ENCODE measurements at places on chromosomes 1 and 21.

GRCh38 chr1:214983126-214983869 is 99.2 kb upstream of the KCNK2 start:
- no peak for DNase-seq

DNA sequence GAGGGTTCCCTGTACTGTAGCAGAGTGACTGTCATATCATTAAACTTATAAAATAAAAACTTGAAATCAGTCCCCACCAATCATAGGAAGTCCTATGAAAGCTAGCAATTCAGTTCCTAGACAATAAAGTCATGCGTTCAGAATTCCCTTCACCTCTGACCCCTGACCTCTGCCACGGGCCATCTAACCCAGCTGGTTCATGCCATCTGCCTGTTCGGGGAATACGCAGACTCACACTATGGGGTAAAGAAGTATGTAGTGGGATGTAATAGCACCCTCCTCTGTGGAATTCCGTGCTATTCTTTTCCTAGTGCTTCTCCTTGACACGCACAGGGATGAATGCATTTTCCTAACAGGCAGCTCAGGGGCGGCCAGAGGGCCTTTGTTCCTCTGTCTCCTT is 2.1 kb downstream of the GSTM4 start:
- no peak for DNase-seq

DNA sequence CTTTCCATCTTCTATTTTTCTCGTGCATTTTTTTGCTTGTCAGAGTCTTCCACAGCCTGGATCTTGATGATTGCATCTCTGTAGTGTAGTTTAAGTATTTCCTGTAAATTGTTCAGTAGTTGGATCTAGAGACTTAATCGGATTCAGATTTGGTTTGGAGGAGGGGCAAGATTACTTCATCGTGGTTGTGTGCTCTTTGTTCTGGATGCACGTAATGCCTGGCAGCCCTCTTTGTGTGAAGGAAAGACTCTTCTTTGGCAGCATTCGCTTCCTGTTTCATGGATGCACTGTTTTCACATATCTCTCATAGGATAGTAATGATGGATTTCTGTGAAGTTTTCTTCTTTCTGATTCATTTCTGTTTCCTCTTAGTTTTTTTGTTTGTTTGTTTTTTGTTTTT is 14.2 kb downstream of the SEMA4A start:
- no peak for DNase-seq

GRCh38 chr21:32978331-32979270 is 47.1 kb upstream of the OLIG2 start:
- DNase-seq, result no peak

DNA sequence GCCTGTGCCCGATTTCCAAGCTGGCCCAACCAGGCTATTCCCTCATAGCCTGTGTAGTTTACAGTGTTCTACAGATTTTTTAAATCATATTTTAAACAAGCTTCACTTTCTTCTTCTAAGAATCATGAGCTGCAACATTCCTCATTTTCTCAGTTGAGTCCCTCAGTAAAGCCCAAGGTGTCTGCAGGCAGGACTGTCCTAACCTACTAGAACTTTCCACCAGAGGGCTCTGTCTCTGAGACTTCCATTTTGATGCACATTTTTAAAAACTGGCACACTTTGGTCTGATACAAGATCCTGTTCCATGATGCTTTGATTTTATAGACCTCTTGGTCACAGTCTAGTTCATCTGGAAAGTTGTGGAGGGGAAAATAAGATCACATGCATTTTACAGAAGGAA is 21.6 kb upstream of the SLAMF6 start:
- no peak for DNase-seq

DNA sequence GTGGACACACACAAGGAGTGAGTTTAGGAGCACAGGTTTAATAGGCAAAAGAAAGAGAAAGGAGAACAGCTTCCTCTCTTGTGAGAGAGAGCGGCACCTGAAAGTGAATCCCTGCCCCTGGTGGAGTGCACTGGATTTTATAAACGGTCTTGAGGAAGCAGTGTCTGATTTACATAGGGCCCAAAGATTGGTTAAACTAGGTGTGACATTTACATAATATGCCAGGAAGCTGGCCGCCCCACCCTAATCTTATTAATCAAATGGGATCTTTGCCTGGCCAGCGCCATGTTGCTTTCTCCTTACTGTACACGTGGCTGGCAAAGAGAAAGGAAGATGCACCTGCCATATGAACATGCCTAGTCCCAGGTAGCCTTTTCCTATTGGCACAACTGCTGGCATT is 38.7 kb downstream of the CFH start:
- DNase-seq, result no peak

- DNase-seq, result no peak
Observed at GRCh38 chr1:207798847-207799246, 47.0 kb downstream of the CD46 start.

GRCh38 chr1:13661539-13661938 is 38.4 kb upstream of the PRDM2 start:
- DNase-seq, result no peak

DNA sequence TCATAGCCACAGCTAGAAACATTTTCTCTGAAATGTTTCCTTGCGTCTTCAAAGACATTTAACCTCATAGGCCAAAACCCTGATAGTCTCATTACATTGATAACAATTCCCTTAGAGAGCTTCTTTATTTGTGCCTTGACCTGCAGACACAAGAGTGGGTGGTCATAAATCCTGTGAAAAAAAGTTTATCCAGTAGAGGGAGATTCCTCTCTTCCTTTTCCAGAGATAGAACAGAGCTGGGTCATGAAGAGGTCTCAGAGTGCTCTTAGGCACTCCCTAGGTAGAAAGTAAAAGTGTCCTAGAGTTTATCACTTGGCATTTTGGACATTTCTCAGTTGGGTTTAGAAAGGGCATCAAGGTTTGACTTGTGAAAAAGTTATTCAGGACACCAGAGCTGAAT is 426.1 kb downstream of the NUF2 start:
- DNase-seq, result no peak

GRCh38 chr1:212070720-212071302 is 35.3 kb downstream of the DTL start:
- no peak for DNase-seq

- DNase-seq, result no peak
Observed at GRCh38 chr21:37686991-37687810, 229.1 kb downstream of the KCNJ6 start.

DNA sequence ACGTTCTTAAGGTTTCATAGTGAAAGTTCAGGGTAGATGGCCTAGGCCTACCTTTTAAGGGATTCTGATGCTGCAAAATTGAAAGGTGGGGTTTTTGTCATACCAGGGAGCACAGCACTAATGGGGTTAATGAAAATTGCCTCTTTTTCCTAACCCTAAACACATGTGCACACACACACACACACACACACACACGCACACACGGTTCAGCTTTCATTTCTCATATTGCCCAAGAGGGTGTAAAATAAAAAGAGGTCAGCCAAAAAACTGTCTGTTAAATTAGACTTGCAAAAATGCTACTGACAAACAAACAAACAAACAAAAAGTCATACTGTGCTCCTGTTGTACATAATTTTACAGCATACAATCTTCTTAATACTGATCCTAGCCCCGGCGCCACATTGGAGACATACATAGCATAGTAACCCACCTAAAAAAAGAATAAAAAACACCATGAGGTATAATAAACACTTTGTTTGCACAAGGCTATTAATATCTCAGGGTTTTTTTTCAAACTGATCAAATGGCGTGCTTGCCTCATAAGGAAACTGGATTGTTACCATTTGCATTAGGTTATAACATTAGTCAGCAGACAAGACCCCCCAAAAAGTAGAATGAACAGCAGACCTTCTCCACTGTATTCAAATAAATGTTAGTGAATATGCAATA is 69.1 kb downstream of the TGFB2 start:
- no peak for DNase-seq

- DNase-seq, result no peak
Observed at GRCh38 chr1:97094247-97094972, 372.8 kb downstream of the PTBP2 start.

DNA sequence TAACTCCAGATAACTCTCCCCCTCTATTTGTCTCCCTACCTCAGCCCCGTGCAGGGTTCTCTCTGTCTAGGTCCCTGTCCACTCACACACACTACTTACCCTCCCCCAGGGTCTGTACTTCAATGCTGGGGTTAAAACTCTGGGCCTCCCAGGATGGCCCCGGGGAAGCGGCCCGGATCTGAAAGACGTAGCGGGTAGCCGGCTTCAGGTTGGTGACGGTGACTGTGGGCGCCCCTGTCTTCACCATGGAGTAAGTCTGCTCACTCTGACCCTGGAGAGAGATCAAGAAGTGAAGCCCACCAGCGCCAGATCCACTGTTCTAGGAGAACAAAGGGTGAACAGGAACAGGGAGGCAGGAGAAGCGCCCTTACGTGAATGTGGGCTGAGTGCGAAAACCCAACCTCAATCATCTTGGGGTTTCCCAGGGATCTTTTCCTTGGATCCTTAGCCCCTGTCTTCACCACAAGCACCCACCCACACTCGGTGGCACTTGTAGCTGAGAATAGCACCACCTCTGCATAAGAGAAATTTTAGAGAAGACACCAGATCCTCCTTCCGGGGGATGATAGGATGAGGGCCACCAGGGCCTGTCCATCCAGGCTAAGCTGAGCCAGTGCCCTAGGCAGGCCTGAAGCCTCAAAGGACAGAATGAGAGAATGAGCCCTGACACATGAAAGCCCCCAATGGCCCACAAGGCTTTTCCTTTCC is 33.5 kb downstream of the EPHA10 start:
- no peak for DNase-seq

GRCh38 chr1:214792527-214793186 is 189.7 kb downstream of the CENPF start:
- DNase-seq, result no peak

DNA sequence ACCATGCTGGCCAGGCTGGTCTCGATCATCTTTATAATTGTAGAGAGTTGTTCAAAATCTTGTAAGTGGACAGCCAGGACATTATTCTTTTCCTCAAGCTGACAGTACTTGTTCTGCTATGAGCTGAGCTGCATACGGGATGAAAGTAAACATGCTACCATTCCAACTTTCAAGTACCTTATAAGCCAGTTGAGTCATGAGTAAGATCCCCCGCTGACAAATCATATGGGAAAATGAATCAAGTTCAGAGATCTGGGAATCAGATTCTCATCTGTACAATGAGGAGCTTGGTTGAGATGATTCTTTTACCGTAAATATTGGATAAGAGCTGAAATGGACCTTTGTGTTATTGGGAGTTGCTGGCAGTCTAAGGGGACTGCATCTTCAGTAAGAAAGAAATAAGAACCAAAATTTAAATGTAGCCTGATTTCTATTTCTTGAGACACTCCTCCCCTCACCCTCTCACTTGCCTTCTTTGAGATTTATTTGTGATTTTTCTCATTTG is 62.7 kb downstream of the CENPF start:
- DNase-seq, result no peak

DNA sequence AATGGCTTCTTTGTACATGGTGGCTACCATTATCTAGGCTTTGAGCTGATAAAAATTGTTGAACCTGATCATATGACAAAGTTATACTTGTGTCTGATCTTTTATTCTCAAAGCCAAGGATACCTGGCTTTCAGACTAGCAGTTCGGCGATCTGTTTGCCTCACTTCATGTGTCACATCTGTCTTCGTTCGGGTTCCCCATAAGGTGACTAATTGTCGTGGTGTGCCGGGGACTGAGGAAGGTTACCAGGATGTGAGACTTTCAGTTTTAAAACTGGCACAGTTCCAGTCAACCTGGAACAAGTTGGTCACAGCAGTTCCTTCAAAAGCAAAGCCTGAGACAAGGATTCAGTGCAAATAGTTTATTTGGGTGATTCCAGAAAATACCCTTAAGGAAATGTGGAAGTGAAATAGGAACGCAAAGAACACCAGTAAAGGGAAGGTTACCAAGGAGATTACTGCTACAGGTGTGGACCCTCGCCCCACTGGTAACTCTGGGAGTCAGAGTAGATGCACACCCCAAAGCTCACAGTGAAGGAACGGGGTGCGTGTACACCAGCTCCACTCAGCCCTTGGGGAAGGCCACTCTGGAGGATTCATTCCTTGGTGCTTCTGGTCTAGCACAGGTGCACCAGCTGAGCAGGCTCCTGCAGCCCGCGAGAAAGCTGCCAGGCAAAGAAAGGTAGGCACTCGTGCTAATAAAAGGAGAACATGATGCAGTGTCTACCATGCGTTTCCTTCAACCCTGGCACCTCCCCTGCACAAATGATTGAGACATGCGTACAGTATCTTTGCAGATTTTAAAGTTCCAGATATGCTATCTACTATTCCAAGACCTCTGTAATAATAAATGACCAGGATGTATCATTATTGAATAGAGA is 69.0 kb downstream of the VWA5B1 start:
- no peak for DNase-seq

DNA sequence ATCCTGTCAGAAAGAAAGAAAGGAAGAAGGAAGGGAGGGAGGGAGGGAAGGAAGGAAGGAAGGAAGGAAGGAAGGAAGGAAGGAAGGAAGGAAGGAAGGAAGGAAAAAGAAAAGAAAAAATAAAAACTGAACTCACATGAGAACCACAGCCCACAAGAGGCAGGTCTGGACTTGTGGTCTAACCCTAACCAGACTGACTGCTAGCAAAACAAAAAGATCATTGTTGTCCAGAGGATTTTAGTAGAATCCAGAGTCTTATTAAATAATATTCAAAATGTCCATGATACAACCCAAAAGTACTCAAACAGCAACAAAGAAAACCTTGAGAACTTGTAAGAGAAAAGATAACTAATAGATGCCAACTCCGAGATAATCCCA is 4.7 kb upstream of the ITGB2 start:
- no peak for DNase-seq

GRCh38 chr1:53524428-53525375 is 65.5 kb downstream of the DMRTB1 start:
- no peak for DNase-seq

- no peak for DNase-seq
Observed at GRCh38 chr1:15953791-15954241, 22.1 kb downstream of the ZBTB17 start.

DNA sequence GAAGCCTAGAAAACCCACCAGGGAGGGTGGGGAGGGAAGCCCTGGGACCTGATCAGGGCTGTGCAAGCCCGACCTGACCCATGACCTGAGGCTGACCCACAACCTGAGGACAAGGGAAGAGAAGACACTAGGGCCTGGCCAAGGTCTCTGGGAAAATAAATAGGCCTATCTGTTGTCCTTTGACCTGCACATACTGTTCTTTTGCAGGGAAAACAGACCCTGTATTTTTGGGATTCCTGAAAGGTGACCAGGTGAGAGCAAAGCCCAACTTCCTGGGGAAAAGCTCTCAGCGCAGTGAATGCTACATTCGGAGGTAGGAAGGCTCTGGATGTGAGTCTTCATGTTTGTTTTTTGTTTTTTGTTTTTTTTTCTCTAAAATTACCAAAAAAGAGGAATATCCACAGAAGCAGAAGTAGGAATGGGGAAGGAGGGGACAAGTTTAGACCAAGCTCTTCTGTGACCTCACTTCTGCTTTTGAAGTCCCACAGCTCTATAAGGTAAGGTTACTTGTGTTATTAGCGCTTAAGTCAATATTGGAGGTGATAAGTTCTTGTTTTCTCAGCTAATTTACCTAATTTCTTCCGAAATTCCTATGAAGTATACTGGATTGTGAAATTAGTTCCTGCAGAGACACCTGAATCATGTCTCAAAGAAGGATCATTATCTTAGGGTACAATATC is 26.2 kb upstream of the LYST start:
- DNase-seq, result no peak

- DNase-seq, result no peak
Observed at GRCh38 chr1:231924180-231924579, 297.6 kb downstream of the DISC1 start.
